ENCODE measurements at places on chromosomes 1 and 21.

- DNase-seq, result no peak
Measured at GRCh38 chr1:163197022-163197421, 5.7 kb downstream of the RGS5 start.

GRCh38 chr21:31531967-31532366 lies 127.5 kb upstream of the SOD1 start:
- DNase-seq, result no peak

GRCh38 chr1:222994511-222995235 lies 148.4 kb downstream of the TLR5 start:
- DNase-seq, result no peak

DNA sequence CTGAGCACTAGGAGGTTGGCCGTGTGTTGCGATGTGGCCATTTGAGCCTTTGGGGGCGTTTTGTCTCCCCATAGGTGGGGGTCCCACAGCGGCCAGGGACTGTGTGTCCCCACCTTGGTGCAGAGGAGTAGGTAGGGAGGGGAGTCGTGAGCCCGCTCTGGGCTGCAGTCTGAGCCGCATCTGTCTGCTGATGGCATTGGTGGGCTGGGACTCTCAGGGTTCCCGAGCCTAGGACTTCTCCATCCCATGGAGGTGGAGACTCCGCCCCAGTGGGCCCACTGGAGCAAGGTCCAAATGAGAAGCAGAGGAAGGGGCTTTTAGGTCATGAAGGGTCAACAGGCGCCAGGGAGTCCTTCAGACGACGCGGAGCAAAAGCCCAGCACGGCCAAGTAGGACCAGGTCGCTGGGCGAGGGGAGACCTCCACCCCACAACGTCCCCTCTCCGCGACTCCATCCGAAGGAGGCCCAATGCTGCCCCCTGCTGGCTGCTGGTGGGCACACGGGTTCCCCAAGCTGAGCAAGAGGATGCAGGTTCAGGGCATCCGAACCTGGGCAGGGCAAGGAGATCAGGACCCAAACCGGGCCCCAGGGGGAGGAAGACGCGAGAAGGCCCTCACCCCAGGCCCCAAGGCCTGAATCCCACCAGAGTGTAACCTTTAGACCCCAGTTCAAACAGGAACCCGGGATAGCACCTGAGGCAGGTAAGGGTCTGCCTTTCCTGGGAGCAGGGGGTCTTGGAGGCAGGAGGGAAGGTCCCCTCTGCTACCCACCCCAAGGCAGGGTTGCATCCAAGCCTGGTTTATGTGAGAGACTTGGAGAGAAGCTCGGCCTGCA lies 14.9 kb downstream of the TTC34 start:
- peak; percentile 51 for DNase-seq

- DNase-seq, result no peak
Measured at GRCh38 chr1:212485571-212485912, 52.8 kb downstream of the NENF start.

DNA sequence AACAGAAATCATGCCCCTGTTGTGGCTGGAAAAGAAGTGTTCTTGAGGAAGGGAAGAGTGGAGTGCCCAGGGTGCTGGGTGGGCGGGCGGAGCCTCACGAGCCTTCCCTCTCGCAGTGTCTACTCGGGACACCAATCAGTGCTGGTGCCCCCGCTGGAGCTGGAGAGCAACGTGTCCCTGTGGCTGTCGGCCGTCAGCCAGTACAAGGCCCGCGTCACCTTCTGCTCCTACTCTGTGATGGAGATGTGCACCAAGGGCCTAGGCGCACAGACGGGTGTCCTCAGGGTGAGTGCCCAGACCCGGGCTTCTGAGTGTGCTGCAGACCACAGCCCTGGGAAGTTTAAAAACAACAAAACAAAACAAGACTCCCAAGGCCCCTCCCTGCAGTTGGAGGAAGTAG lies 47.4 kb downstream of the S100B start:
- no peak for DNase-seq

- DNase-seq, result no peak
Measured at GRCh38 chr1:229221106-229222019, 49.5 kb upstream of the RAB4A start.

DNA sequence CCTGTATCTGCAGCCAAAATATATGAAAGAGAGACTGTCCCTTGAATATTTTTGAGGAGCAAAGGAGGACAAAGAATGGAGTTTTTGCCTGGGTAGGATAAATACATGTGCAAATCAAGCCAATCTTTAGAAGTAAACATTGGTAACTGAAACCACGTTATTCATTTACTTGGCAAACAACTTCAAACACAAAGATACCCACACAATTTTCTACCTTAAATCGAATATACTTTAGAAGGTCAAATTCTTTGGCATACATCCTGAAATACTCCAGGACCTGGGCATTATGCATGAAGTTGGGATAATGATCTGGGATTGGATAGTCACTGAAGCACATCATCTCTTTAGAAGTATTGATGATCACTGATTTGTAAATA lies 9.6 kb downstream of the FMO5 start:
- no peak for DNase-seq

- no peak for DNase-seq
Measured at GRCh38 chr21:40819071-40819900, 27.7 kb downstream of the DSCAM start.

DNA sequence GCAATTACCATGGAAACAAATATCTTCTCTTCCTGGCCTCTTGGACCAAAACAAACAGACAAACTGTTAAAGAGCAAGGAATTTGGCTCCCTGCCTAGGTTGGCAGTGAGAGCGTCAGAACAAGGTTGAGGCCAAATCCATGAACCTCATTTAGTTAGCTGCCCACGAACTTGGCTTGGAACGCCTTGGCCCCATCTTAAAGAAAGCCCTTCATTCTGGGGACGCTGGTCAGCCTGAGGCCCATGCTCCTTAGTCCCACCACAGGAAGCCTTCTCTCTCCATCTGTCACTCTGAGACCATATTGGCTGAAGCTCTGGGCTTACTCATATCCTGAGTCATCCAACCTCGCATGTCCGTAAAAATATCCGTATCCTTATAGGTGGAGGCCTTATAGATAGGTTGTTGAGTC lies 62.4 kb upstream of the DIRAS3 start:
- no peak for DNase-seq

GRCh38 chr1:26278724-26279455 lies 996 bp upstream of the SH3BGRL3 start:
- DNase-seq, result peak; percentile 47

DNA sequence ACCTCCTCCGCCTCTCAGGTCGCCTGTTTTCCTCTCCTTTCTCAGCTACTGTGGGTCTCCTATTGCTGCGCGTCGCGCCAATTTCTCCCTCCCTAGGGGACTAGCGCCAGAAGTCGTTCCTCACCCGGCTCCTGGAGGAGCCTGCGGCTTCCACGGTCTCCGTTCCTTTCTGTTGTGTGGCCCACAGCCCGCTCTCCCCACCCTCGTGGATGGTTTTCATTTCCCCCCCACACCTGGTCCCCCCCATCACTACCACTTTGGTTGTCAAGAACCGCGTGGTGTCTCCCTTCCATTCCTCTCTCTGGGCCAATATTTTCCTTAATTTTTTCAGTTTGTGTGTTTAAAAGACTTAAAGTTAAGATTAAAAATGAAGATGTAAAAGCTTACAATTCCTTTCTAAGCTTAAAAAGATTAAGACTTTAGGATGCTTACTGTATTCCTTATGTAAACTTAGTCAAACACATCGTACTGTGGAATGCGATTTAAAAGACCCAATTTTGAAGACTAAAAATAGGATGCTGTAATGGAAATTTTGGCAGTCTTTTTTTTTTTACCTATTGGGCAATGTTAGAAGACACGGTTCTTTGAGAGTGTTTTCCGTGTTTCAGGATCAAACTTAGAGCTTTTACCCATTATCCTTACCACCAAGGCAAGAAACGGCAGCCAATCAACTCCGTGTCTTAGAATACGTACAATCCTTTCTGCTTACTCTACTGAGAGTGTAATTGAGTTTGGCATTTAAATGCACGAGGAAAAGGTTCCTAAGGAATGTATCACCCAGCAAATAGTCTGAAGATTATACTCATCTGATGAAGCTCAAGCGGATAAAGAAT lies 773 bp downstream of the CNST start:
- no peak for DNase-seq

GRCh38 chr1:8097077-8097799 lies 71.1 kb upstream of the ERRFI1 start:
- no peak for DNase-seq

DNA sequence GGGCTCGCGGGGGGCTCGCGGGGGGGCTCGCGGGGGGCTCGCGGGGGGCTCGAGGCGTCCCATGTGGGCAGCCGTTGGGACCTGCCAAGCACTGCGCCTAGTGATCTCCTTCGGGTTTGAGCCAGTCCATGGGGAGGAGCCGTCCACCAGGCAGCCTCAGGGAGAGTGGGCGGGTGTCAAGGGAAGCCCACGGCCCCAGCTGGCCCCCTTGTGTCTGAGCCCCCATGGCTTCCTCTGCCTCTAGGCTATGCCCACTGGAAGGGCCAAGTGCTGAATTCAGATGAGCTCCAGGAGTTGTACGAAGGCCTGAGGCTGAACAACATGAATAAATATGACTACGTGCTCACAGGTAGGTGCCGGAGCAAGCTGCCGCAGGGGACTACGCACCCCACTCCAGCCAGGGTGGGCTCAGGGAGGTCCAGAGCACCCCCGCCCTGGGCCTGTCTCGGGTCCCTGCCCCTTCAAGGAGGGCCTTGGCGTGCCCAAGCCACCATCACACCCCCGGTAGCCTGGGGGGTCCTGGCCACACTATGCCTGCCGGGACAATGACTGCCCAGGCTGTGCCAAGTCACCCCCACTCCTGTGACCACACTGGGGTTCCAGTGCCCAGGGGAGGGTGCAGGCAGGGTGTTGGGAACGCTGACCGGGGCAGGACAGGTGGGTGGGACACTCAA lies 22.6 kb downstream of the PDXK start:
- no peak for DNase-seq

GRCh38 chr1:224825525-224826000 lies 103.9 kb upstream of the DNAH14 start:
- DNase-seq, result no peak

- DNase-seq, result no peak
Measured at GRCh38 chr1:67793562-67793961, 39.7 kb downstream of the GNG12 start.

DNA sequence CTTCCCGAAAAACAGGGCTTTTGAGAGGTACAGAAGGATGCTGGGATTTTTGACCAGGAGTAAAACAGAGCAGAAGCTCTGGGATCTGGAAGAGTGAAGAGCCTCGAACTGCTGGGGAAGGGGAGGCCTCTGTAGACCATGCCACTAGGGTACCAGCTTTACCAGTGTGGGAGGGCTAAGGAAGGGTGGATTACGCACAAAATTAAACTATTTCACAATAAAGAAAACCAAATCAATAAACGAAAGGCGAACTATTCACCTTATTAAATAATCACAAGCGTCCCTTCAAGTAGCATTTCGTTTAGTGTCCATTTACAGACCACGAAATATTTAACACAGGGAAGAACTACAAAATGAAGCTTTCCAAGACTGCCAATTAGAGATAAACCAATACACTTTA lies 723 bp downstream of the CZIB start:
- DNase-seq, result no peak

DNA sequence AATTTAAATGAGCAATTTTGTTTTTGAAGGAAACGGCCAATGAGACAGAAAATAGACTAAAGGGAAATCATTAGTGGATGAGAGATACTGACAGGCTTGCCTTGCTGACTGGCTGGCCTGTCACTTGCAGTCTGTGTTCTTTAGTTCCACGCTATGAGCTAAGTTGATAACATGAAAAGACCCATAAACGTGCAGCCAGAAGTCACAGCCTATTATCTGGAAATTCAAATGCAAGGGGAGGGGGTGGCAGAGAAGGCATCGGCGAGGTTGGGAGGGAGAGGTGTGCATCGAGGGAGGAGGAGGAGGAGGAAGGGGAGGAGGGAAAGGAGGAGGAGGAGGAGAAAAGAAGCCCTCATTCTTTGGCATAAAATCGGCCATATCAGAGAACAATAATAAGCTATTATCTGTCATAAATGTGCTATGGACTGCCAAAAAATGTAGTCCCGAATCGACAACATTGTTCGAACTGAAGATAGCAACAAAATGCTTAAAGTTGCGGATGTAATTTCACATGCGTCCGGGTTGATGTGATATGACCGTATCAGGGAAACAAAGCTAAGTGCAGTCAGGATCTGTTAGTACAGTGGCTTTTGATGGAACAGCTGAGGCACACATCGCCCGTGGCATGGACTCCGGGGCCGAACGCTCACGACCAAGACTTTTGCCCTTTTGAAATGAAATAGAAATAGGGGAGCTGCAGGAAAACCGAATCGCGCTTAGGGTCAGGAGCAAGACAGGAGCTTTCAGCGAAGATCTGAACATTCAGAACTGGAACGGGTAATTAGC lies 11.6 kb upstream of the BARHL2 start:
- no peak for DNase-seq

Data from stimulated activated CD4-positive, alpha-beta T cell treated with anti-CD3 and anti-CD28 coated beads, Interleukin-2, amount 100 ng/mL, for 4 hours (primary cell).